H9 (cell line): ENCODE measurements at places on chromosomes 3 and 15.

GRCh38 chr3:170044795-170045244, 7.0 kb downstream of the GPR160 start:
- DNase-seq: no peak

DNA sequence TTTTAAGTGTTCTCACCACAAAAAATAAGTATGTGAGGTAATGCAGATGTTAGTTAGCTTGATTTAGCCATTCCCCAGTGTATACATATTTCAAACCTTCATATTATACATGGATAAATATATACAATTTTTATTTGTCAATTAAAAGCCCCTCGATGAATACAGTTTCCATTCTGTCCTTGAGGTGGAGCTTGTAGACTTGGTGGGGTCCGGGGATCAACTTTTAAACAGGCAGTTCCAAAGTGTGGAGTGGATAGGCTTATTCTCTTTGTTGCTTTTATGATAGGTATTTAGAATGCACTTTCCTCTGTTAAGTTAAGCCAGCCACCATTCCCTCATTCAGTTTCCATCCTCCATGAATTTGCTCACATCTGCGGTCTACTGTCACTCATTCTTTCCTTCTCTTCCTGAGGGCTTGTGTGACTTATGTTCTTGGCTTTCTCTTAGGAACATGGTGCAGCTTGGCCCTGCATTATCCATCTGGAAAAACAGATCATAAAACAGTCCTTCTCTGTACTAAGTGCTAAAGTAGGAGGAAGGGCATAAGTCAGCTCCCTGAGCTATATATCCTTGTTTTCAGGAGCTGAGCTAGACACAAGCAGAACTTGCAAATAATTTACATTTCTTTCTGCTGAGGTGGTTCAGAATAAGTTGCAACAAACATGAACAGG, 149.1 kb downstream of the NFKBIZ start:
- no peak for DNase-seq

DNA sequence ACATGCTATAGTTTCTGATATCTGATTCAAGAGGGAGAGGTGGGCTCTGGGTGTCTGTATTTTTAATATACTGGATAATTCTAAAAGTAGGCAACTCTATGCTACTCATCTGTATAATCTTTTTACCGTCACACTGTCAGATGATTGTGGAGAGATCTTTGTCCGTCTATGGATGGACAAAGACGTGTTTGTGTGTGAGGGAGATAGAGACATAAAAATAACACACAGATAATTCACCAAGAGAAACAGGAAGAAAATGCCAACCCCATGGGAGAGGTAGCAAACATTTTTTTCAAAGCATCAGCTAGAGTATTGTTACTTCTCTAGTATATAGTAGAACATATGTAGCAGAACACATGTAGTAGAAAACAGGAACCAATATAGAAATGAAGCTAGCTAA, 346.1 kb downstream of the AGBL1 start:
- no peak for DNase-seq

GRCh38 chr15:75659141-75659771, 11.5 kb downstream of the SNX33 start:
- no peak for DNase-seq

DNA sequence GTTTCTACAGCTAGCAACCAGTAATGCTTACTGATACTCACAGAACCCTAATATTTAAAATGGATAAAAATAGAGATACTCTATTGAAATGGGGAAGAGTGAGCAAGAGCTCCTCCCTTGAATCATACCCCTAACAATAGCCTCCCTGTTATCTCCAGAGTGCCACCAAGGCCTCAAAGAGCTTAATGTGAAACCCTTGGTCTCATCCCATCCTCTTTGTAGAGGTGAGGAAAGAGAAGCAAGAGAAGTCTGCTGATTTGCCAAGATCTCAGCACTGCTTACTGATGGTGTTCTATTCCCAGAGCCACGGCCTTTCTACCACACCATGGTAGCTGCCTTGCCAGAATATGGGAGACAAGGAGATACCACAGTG, 463.4 kb upstream of the PROK2 start:
- DNase-seq: no peak

DNA sequence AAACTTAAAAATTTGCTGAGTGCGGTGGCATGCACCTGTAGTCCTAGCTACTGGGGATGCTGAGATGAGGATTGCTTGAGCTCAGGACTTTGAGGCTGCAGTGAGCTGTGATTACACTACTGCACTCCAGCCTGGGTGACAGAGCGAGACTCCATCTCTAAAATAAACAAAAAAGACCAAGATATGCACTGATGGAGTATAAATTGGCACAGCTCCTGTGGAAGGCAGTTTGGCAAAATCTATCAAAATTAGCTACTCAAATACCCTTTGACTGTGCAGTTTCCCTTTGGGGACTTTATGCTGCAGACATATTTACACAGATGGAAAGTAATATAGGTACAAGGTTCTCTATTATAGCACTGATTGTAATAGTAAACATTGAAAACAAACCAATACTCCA, 18.1 kb upstream of the U2SURP start:
- no peak for DNase-seq

GRCh38 chr15:31503758-31504461, 177.3 kb downstream of the KLF13 start:
- peak; percentile 7 for DNase-seq

DNA sequence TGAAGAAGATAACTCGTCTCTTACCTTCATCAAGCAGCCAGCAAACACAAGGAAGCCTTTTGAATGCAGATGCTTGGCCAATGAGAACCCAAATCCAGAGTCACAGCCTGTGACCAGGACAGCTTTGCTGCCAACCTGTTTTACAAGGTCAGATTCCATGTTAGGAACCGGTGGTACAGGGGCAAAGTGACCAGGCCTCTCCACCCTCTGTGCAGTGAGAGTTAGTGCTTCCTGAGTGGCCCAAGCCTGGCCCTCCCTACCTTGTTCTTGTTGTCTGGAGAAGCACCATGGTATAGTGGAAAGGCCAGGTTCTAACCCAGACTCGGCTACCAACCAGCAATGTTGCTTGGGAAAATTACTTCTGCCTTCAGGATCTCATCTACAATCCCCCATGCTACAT, 23.4 kb downstream of the BDH1 start:
- no peak for DNase-seq

GRCh38 chr3:44974416-44974815, 1.6 kb downstream of the ZDHHC3 start:
- no peak for DNase-seq

DNA sequence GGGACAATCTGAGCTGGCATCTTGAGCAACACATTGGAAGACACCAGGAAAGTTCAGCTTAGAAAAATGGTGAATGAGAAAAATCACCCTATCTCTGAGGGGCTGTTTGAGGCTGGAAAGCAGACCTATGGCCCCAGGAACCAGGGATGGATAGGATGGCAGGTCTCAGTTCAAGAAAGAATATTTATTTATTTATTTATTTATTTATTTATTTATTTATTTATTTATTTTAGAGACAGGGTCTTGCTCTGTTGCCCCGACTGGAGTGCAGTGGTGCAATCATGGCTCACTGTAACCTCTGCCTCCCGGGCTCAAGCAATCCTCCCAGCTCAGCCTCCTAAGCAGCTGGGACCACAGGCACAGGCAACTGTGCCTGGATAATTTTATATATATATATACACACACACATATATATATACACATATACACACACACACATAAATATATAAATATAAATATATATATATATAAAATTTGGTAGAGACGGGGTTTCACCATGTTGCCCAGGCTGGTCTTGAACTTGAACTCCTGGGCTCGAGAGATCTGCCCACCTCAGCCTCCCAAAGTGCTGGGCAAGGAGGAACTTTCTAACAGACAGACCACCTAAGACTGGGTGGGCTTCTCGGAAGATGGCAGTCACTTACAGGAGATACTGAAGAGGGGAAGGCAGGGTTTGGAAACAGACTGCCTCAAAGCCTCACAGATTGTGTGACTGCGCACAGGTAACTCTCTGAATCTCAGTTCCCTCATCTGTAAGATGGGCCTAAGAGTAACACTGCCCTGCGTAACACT, 29.7 kb downstream of the CCDC13 start:
- DNase-seq: peak; percentile 13

GRCh38 chr3:53552730-53553129, 58.3 kb downstream of the CACNA1D start:
- no peak for DNase-seq

DNA sequence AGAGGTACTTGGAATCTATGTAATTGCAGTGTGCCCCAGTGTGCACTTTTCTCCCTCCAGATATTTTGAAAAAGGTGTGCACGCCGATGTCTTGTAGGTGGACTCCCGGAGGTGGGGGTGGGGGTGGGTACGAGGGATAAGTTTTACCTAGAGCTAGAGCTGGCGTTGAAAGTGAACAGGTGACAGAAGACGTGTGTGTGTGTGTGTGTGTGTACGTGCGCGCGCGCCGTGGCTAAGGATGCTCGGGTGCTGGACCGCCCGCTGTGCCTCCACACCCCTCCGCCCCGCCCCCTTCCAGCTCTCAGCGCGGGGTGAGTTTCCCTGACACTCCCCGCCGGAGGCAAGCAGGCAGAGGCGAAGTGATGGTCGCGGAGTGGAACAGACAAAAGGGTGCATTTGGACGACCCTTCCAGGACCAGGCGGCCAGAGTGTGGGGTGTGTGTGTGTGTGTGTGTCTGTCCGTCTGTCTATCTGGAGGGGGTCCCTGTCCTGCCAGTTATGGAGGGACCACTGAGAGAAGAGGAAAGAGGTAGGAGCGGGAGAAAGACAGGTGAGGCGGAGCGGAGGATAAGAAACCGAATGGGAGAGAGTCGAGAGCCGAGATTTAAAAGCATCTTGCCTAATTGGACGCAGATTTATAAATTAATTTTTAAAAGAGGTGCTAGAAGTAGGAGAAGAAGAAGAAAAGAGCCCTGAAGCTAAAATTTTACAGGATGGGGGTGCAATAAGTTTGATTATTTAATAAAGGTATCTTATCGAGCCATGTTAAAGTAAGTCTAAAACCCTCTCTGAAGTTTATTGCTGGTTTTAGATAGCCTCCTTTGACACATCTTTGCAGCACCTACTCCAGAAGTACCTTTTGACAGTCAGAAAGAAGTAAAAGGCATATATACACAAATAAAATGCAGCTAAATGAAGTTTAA, 335.8 kb upstream of the THRB start:
- DNase-seq: no peak

GRCh38 chr3:31377045-31377642, 155.6 kb upstream of the STT3B start:
- no peak for DNase-seq

- no peak for DNase-seq
Observed at GRCh38 chr3:30017901-30018300, 588.5 kb upstream of the TGFBR2 start.

GRCh38 chr15:41581110-41581509, 22.1 kb downstream of the TYRO3 start:
- peak; percentile 81 for DNase-seq

DNA sequence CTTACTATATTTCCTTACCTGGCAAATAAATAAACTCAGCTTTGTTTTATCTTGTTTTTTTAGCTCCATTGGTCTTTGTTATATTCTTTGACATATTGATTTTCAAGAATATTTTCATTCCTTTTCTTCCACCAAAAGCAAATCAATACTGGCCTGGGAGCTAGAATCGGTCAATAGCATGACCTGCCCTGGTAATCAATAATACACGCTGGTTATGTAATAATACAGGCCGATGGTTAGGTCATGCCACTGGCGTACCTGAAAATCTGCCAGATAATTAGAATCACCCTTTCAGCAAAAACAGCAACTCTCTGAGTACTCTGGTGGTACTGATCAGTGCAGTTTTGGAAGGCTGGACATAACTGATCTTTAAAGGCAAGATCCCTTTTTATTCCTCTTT, 39.9 kb downstream of the PEAK1 start:
- no peak for DNase-seq
